ENCODE measurements at places on chromosomes 5 and 9.

DNA sequence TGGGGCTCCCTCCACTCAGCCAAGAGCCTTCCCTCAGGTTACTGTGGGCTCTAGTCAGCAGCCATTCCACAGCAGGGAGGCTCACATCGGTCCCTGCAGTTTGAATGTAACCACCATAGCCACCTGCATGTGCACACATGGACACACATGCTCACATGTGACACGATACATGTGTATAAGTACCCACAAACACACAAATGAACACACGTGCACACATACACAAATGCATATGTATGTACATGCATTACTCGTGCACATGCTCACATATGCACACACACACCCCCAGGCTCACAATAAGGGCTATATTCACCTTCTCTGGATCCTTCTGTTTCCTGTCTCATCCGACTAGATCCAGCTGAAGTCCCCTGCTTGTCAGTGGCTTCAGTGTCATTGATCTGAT lies 36.2 kb downstream of the UBE2QL1 start:
- DNase-seq: no peak

- peak; percentile 23 for DNase-seq
These were observed 148.1 kb upstream of the MPDZ start for GRCh38 chr9:13427587-13427986.

DNA sequence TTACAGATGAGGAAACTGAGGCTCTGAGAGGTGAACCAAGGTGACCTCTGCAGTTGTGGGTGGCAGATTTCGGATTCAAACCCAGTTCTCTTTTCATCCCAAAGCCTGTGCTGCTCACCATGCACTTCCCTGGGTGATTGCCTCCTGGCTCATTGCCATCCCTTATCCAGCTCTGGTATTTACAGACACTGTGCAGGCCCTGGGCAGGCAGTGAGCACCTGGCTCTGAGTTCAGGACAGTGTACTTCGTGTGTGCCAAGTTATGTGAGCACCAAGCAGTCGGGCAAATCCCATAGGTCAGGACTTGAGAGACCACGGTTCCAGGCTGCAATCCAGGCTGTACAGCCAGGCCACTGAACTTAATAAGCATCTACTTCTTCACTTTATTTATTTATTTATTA lies 1.4 kb downstream of the LRSAM1 start:
- no peak for DNase-seq

DNA sequence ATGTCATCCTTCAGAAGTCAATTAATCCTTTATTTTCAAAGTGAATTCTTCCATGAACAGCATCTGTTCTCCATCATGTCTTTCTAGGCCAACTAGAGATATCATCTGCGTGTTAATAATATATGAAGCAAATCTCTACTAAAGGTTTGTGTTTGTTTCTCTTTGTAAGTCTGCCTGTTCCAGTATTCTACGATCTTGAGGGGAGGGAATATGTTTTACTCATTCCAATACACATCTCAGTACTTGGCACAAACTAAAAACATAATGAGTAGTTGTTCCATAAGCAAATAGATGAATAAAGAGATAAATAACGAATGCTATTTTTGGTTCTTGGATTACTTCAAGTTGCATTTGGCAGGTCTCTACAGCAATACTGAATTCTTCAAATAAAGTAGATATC lies 470.7 kb upstream of the GRIN3A start:
- no peak for DNase-seq

DNA sequence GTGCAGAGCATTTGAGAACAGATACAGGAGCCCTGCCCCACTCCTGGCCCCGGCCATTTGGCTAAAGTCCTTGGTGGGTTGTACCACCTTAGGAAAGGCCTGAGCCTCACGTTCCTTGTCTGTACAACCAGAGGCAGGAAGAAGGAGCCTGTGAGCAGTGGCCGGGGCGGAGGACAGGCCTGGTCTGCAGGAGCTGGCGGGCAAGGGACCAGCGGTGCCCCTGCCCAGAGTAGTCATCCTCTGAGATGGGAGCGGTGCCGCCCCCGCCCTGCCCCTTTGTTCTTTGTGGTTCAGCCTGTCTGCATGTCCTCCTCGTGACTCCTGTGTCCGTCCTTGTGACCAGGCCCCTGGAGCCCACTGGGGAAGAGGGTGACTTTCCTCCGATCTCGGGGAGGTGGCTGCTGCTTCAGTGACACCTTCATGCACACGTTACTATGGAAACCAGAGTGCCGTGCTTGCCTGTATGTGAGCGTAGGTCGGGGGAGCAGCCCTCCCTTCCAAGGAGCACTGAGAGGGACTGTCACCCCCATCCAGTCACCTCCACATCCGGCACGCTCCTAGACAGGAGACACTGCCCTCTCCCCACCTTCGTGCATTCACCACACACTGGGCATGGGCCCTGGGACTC lies 42.9 kb downstream of the UNC5A start:
- no peak for DNase-seq

GRCh38 chr9:128771094-128771721 lies 519 bp downstream of the ZER1 start:
- no peak for DNase-seq

- peak; percentile 7 for DNase-seq
These were observed 30.6 kb downstream of the NKX2-5 start for GRCh38 chr5:173204185-173204979.

- DNase-seq: no peak
These were observed 39.7 kb upstream of the SPRY4 start for GRCh38 chr5:142364251-142365145.

GRCh38 chr5:79936002-79936645 lies 54.9 kb downstream of the MTX3 start:
- no peak for DNase-seq

- no peak for DNase-seq
These were observed 20.0 kb downstream of the F2R start for GRCh38 chr5:76735762-76736545.

DNA sequence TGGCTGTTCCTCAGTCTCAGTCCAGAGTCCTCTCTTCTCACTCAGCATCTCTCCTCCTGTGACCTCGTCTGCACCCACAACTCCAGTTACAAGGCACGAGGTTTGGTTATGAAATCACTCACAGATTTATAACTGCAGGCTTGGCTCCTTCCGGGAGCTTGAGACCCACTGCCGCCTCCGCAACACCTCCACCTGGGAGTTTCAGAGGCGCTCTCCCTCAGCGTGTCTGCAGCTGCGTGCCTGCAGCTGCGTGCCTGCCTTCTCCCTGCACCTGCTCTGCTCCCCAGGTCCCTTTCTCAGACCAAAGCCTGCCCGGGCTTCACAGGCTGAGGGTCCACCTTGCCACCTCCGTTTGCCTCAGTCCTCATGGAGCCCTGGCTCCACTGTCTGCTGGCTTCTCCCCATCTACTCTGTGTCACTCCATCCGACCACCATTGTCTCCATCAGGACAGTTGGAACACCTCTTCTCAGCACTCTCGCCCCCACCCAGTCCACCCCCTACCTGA lies 51.5 kb downstream of the HRH2 start:
- DNase-seq: no peak

DNA sequence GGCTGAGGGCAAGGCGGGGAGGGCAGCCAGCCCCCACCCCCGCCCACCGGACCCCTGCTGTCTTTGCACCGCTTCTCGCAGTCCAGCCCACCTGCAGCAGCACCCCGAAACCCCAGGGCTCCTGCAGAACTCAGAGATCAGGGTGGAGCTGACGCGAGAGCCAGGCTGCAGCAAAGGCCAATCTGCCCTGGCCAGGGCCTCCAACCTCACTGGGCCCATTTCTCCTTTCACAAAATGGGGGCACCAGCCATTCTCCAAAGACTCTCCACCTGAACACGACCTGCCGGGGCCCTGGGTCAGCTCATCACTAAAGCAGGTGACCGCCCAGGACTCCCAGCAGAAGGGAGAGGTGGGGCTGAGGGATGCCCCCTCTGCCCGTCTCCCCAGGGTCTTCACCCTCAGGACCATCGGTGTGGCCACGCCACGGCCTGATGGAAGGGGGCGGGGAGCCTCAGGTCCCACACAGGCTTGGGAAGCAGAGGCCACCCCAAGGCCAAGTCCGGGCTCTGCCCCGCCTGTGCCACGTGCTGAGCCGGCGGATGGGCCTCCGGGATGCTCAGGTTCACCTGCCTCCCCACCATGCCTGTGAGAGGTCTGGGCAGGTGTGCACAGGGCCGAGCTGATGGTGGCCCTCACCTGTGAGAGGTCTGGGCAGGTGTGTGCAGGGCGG lies 13.1 kb downstream of the NACC2 start:
- DNase-seq: no peak

Measured in AG09319 (cell line).